KBM-7 (cell line): ENCODE measurements at places on chromosomes 5 and 9.

- no peak for DNase-seq
Observed at GRCh38 chr5:74490814-74491213, 149.7 kb downstream of the ENC1 start.

- DNase-seq = no peak
Observed at GRCh38 chr5:7325975-7326913, 69.7 kb upstream of the ADCY2 start.

- no peak for DNase-seq
Observed at GRCh38 chr5:84378420-84378819, 6.3 kb downstream of the EDIL3 start.

DNA sequence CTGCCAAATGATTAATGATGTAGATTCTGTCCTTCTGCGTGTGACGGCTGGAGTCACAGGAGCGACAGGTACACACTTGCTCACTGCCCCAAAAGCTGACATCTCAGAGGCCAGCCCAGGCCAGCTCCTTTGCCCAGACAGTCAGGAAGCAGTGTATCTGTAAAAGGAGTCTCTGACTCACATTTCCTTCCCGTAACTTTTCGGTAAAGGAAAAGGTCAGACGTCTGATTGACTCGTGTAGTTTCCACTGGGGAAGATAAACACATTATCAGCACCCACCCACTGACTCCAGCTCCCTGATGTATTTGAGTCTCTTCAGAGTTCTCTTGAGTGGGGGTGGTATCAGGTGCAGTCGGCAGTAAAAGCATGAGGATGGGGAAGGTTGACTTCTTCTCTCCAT is 64.4 kb upstream of the WWC1 start:
- DNase-seq = no peak
